Heart right ventricle (tissue), 16 donors: ENCODE measurements at places on chromosomes 7 and 10. TPM values are rescaled to one million over a fixed set of nuclear protein-coding genes. Genes with fewer than 3 reads are reported as not detected.

Gene XRCC2
- total RNA-seq, result 0.51 TPM

Gene AMZ1
- total RNA-seq, result 0.07 TPM

Gene POLR1F
- 8.9 TPM for total RNA-seq

Gene NXPH1
- total RNA-seq, result not detected

DNA sequence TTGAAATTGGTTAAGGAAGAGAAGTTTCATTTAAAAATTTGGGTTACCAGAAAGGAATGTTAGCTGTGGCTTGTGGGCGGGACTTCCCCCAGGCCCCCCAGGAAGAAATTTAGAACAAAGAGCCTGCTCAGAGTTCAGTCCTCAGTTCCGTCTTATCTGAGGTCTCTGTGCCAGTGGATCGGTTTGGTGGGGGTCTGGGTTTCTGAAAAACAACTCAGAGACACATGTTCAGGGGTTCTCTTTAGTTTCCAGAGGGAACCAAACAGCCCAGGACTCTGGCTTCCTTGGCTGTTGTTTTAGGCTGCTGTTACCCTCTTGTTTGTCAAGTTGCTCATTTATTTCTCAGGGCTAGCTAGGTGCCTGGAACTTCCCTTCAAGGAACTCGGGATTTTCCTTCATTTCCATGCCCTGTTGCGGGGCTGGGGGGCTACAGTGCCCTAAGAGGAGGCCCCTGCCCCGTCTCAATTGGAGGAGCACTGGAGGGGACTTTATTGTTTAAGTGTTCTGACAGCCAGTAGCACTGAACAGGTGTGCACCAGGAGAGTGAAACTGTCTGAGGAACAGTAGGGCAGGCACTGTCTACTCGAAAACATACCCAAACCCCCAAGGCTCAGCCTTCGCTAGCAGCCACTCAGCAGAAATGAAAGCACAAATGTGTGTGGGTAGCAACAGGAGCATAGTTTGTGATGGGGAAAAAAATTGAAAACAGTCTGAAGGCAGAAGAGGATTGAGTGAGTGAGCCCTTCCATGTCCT, 59.9 kb downstream of the ALOX5 start:
- H3K27me3 ChIP-seq, result peaks cover 20% of the 10 kb centered on the region
- no peak overlapping the region for H3K27ac ChIP-seq
- no peak overlapping the region for H3K4me3 ChIP-seq

- no peak overlapping the region for H3K4me3 ChIP-seq
- H3K36me3 ChIP-seq, result peaks cover 71% of the 10 kb centered on the region
- no peaks in the 10 kb centered on the region for H3K4me1 ChIP-seq
- H3K27me3 ChIP-seq, result no peaks in the 10 kb centered on the region
- H3K27ac ChIP-seq, result no peak overlapping the region
These were observed 58.6 kb downstream of the SND1 start for GRCh38 chr7:127710635-127711034.

GRCh38 chr10:61078542-61079275, 134.7 kb upstream of the RHOBTB1 start:
- H3K4me1 ChIP-seq, result no peaks in the 10 kb centered on the region
- DNase-seq, result no peak
- no peak overlapping the region for H3K27ac ChIP-seq

- peaks cover 39% of the 10 kb centered on the region for H3K4me1 ChIP-seq
- peaks cover 100% of the 10 kb centered on the region for H3K27me3 ChIP-seq
- no peak for DNase-seq
- no peak overlapping the region for H3K4me3 ChIP-seq
- H3K27ac ChIP-seq, result no peak overlapping the region
These were observed 2.4 kb upstream of the HMX2 start for GRCh38 chr10:123145542-123146012.

- peaks cover 29% of the 10 kb centered on the region for H3K4me1 ChIP-seq
- H3K27ac ChIP-seq, result no peak overlapping the region
- H3K4me3 ChIP-seq, result no peak overlapping the region
- no peaks in the 10 kb centered on the region for H3K27me3 ChIP-seq
- DNase-seq, result no peak
These were observed 65.0 kb upstream of the ZNF746 start for GRCh38 chr7:149562602-149563001.

DNA sequence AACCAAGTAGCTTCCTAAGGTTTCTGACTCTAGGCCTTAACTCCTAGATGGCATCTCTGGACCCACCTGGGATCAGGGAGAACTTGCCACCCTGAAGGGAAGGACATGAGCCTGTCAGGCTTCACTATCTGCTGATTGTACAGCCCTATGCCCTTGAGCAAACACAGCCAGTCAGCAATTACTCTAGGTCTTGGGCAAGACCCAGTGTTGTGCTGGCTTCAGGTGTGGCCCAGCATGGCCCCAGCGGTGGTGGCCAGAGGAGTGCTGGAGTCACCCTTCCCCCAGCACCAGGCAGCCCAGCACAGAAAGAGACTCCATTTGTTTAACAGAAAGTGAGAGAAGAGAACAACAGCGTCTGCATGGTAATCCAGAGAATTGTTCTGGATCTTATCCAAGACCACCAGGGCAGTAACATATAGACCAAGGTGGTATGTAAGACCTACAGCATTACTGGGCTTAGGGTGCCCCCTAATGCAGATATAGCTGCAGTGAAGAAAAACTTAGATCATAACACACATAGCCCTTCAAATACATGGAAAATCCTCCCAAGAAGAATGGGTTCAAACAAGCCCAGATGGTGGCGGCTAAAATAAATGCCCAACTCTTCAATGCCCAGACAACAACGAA, 207.7 kb downstream of the MAGI2 start:
- H3K27ac ChIP-seq, result no peak overlapping the region
- no peaks in the 10 kb centered on the region for H3K36me3 ChIP-seq
- DNase-seq, result no peak
- H3K27me3 ChIP-seq, result no peaks in the 10 kb centered on the region
- no peak overlapping the region for H3K4me3 ChIP-seq
